Esophagus squamous epithelium (tissue), 5 donors: ENCODE measurements at places on chromosomes 2 and 18. TPM values are rescaled to one million over a fixed set of nuclear protein-coding genes. Genes with fewer than 3 reads are reported as not detected.

DNA sequence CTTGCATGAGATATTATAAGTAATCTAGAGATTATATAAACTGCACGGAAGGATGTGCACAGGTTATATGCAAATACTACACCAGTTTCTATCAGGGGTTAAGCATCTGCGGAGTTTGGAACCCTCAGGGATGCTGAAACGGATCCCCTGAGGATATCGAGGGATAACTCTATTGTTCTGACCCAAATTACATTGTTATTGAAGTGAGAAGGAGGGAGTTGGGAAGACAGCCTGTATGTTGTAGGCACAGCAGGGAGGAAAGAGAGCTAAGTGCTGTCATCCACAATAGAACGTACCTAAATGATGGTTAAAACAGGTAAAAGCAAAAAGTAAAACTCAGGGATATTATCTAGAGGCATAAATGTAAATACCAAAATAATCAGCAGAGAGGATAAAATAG is 44.6 kb upstream of the SMAD2 start:
- no peak for DNase-seq

DNA sequence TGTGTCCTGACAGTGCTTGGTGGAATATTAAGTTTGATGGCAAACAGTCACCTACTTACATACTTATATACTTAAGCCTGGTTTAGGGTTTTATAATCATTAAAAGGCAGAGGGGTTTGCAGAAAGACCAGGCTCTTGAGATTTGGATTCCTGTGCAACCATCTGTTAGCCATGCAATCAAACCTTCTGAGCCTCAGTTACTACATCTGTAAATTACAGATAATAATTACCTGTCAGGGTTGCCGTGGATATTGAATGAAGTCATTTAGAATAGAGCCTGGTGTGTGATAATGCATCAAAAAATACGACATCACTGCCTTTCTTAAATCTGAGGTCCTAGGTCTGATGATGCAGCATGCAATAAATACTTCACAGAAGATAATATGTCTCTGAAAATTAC is 152.9 kb downstream of the ARHGAP28 start:
- no peak for DNase-seq

The DES gene
- 2,698 TPM for total RNA-seq

DNA sequence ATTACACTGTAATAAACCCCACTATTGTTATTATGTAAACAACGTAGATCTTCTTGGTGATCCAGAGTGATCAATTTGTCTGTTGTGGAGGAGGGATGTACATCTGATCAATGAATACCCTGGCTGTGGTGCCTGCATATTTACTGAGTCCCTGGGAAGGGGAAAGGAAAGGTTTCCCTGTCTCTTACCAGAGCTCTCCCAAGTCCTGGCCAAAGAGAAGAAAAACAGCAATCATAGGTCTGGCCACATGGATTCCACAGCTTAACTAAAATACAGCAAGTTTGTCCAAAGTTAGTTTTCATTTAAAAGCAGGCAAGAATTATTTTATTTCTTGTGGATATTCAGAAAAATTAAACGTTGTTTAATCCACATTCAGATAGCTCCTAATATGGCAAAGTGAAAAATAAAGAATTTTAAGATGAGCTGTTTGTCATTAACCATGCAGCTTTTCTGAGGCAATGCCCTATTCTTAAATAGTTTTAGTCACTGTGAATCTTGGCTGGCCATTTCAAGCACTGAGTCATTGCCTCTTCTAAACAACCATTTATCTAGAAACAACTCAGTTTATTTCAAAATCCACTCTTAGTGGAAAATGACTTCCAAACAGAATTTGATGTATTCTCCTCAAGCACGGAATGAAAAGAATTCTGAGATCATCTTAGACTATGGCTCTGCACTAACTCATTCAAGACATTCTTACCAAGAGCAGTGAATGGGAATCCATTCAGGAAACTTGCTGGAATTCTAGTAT is 1004.4 kb upstream of the CDH2 start:
- DNase-seq = no peak

- DNase-seq = no peak
These were observed 10.1 kb downstream of the KIF3C start for GRCh38 chr2:25972049-25972823.

DNA sequence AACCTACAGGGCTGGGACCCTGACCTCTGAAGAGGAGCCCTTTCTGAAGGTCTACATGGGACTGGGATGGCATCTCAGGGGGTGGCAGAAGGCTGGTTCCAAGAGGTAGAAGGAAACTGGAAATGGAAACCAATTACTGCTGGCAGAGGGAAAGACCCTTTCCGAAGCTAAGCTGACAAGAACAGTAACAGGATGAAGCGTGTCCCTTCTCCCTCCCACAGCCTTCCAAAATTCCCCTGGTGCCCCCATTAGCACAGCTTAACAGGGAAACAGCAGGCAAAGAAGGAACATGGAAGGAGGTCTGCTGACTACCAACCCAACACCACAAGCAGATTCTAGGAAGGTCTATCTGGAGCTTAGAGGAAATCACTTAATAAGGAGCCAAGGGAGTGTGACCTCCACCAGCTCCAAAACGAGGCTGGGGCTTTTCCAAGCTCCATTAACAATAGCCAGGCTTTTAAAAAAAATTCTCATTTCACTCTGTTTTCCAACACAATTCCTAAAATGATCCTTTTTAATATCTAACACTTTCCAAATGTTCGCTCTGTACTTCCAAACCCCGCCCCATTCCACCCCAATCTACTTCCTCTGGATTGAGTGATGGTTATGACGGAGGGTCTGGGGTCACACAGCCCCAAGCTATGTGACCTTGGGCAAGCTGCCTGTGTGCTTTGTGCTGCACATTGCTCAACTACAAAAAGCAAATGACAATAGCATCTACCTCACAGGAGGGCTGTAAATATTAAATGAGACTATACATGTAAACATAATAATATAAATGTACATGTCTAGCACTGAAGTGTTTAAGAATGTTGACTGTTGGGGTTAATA is 55.2 kb downstream of the STK39 start:
- no peak for DNase-seq
